Activated CD4-positive, alpha-beta T cell treated with anti-CD3 and anti-CD28 coated beads for 24 hours (primary cell): ENCODE measurements at places on chromosomes 13 and 19.

GRCh38 chr19:36638862-36639510, 27.7 kb downstream of the ZNF461 start:
- DNase-seq = no peak

- no peak for DNase-seq
Observed at GRCh38 chr13:91174886-91175501, 172.5 kb upstream of the MIR17HG start.

DNA sequence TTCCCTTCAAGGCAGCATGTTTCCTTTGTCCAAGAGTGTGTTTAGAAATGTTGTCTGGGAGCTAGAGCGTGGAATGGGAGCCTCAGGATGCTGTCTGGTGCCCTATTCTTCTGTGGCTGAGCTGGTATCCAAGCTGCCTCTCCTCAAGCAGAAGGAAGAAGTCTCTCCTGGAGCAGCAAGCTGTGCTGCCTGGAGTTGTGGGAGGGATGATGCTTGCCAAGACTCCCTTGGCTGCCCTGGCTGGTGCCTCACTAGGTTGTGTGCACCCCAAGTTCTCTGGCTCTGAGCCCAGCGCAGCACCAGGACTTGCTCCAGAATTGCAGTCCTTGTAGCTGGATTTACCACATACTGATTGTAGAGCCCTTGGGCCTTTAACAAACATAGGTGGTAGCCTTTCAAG, 4.7 kb upstream of the CYP4F3 start:
- no peak for DNase-seq

- no peak for DNase-seq
Observed at GRCh38 chr13:71602344-71602743, 264.7 kb downstream of the DACH1 start.

GRCh38 chr13:26983543-26984320, 187.9 kb downstream of the USP12 start:
- no peak for DNase-seq

- no peak for DNase-seq
Observed at GRCh38 chr13:73416093-73416492, 357.3 kb downstream of the KLF5 start.

GRCh38 chr13:97719736-97720135, 233.7 kb upstream of the IPO5 start:
- DNase-seq = no peak

DNA sequence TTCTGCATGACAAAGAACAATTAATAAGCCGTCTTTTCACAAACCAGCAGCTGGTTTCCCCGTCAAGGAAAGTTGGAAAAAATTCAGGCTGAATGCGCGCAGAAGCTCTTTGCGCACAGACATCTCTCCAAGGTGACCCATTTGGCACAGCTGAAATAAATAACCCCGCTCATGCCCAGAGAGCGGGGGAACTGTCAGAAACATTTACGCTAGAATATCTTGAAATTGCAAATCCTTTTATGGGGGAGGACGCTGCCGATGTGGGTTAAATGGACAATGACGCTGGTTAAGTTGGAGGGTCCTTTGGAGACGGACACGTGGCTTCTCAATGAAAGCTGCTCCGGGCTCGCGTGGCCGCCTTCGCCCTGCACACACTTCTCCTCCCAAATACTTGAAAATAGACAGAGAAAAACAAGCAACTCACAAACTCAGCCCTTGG, 30.6 kb downstream of the GSX1 start:
- DNase-seq = no peak

- DNase-seq = no peak
Observed at GRCh38 chr13:27466513-27466912, 16.1 kb upstream of the MTIF3 start.

DNA sequence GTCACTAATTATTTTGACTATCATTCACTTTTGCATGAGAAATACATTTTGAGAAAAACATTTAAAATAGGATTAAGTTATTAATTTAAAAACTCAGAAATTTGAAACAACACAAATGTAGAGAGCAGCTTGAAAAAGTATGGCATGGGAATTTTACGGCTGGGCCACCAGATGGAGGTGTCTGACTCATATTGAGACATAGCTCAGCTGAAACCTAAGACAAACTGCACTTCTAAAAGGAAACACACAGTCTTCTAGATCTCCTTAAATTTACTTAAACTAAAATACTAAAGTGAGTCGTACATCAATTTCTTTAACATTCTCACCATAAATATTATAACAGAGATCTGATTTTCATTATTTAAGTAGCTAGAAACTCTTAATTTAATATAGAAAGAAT, 41.9 kb upstream of the POSTN start:
- DNase-seq = no peak

- no peak for DNase-seq
Observed at GRCh38 chr13:95243207-95243606, 58.0 kb downstream of the ABCC4 start.

DNA sequence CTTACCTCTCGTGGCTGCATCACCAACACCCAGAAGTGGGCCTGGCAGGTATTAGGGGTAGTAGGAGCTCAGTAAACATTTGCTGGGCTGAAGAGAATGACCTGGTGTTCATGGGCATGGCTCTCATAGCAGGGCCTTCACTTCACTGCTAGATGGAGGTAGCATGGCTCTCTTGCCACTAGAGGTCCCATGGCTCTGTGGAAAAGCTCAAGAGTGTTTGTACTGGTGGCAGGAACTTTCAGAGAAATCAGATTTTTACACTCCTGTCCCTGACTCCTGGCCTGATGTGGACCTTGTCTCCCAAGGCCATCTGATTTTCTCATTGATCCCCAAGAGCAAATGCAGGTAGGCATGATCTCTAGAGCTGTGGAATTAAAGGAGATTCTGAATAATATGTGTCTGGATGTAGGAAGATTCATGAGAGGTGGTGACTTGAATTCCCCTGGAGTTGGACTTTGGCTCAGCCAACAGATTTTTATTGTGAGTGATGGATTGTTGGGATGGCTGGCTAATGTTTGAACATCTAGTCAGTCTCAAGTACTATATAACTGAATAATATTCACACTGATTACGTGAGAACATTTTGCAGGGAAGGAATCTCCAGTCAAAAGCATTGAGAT, 5.7 kb downstream of the ZNF574 start:
- DNase-seq = no peak

GRCh38 chr19:4362831-4363545, 19.6 kb downstream of the MPND start:
- no peak for DNase-seq
